ENCODE measurements at places on chromosomes 2 and 18. TPM values are rescaled to one million over a fixed set of nuclear protein-coding genes. Genes with fewer than 3 reads are reported as not detected.

The RESP18 gene
- total RNA-seq = not detected

The SH3RF3 gene
- total RNA-seq = 7.2 TPM

The HES6 gene
- 6.1 TPM for total RNA-seq

The POU3F3 gene
- total RNA-seq = 1.1 TPM

- DNase-seq = no peak
Measured at GRCh38 chr2:119231975-119232665, 8.5 kb downstream of the STEAP3 start.

DNA sequence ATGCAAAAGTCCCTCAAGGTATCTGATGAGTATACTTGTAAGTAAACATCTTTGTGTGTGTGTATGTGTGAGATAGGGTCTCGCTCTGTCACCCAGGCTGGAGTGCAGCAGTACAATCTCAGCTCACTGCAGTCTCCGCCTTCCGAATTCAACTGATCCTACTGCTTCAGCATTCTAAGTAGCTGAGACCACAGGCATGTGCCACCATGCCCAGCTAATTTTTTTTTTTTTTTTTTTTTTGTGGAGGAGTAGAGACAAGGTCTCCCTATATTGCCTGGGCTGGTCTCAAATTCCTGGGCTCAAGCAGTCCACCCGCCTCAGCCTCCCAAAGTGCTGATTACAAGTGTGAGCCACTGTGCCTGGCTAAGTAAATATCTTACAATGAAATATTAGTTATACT, 23.2 kb downstream of the ADAM17 start:
- no peak for DNase-seq

- no peak for DNase-seq
Measured at GRCh38 chr18:36329684-36330434, 32.3 kb downstream of the FHOD3 start.

DNA sequence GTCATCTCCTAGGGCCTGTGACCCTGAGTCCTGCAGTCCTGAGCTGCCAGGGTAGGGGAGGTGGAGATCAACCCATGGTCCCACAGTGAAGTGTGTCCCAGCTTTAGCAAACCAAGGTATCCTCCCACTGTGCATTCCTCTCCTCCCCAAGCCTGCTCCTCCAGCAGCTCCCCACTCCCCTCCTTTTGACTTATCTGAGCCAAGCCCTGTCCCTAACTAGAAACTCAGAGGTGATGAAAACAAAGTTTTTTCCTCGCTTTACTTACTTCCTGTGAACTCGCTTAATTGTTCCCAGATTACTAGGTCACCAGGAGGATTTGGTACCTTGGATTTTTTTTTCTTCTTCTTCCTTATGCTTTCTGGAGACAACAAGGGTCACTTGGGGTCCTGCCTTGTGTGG, 80.8 kb downstream of the EHD3 start:
- no peak for DNase-seq

DNA sequence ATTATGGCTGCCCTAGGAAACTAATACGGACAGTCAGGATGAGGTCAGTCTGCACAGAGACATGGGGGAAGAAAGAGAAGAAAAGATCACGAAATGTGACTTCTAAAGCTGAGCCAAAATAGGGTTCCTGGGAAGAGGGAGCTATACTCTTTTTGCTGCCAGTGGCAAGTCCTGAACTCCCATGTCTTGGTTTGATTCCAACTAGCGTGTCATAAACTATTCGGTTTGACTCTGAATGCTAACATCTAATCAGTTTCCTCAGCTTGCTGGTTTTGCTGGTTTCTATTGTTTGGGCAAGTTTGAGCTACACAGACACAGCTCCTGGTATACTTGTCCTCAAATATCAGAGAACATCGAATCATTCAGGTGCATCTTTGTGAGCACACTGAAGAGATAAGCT, 80.5 kb upstream of the CYP1B1 start:
- no peak for DNase-seq

GRCh38 chr2:70258532-70258875, 567 bp downstream of the PCYOX1 start:
- peak; percentile 82 for DNase-seq

- DNase-seq = no peak
Measured at GRCh38 chr2:198173242-198173641, 368.8 kb downstream of the PLCL1 start.

- DNase-seq = no peak
Measured at GRCh38 chr2:30933496-30933895, 126.2 kb upstream of the CAPN13 start.

- DNase-seq = no peak
Measured at GRCh38 chr2:63975437-63976124, 43.6 kb downstream of the VPS54 start.

GRCh38 chr2:86319700-86320580, 17.5 kb downstream of the REEP1 start:
- DNase-seq = no peak

GRCh38 chr18:46160050-46160798, 56.0 kb downstream of the HAUS1 start:
- DNase-seq = no peak

All from right cardiac atrium (tissue), 5 donors.